ENCODE measurements at places on chromosomes 7 and 10.

GRCh38 chr10:22518167-22518724, 172.9 kb downstream of the SPAG6 start:
- DNase-seq, result no peak

- no peak for DNase-seq
Measured at GRCh38 chr7:156554488-156554887, 86.1 kb upstream of the RNF32 start.

DNA sequence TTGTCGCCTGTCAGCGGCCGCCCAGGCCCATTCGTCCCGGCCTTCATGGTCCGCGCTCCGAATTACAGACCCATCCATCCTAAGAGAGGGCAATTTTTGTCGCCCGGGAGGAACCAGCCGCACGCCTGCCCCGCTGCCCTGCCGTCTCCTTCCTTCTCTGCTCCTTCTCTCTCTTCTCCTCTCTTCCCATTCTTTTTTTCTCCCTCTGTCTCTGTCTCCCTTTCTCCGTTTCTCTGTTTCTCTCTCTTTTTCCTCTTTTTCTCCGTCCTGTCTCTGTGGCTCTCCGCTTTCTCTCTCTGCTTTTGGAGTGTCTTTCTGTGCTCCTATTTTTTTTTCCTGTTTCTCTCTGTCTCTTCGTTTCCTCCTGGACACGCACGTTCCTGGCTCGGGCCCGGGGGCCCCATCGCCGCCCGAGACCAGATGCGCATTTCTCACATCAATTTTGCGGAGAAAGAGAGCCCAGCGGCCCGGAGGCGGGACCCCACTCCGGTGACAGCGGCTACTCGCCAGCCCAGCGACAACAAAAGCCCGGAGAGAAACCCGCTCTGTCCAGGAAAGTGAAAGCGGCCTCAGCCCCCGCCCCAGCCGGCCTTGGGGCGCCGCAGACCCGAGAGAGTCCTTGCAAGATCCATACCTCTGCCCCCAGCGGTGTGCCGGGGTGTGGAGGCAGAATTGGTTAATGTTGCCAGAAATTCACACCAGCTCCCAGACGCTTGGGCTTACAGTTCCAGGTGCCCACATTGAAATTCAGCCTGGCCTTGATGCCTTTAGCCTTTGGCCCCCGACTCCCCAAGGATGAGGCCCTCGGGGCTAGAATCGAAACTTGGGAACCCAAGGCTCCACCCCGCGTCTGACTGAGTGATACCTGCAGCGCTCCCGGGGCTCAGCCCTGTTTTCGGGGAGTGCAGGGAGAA, 4.1 kb downstream of the LBX1 start:
- no peak for DNase-seq

DNA sequence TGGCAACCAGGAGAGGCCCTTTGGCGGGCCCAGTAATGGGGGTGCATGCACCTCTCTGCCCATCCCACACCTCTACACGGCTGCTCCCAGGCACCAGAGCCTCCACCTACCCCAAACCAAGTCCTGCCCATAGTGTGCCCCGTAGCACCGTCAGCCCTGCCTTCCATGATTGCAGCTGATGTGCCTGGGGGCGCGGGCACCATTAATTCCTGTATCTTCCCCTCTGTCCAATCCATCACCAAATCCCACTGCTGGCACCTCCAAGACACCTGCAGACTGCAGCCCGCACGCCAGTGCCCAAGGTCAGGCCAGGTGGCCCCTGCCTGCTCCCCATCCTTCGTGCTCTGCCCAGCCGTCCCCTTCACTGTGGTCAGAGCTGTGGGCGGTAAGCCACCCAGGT, 533.0 kb downstream of the PTPRN2 start:
- peak; percentile 62 for DNase-seq

DNA sequence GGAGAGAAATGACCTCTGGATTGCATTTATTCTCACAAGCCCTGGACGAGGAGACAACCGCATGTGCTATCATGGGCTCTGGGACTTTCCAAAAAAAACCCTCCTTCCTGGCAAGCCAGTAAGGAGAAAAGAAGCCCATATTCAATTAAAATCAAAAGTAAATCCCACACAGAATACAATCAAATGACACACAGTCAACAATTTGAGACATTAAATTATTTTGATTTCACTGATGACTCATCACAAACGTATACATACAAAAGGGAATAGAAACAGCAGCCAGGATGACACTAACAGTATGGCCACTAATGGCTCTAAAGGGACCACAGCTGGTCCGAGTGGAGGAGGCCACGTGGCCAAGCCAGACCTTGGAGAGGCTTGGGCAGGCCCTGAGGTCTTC, 24.9 kb downstream of the LRRC20 start:
- DNase-seq, result no peak

Measured in posterior vena cava (tissue), 2 donors.